T-cell (primary cell): ENCODE measurements at places on chromosomes 3 and 15.

- DNase-seq, result peak; percentile 8
Measured at GRCh38 chr15:85168642-85169173, 187.1 kb downstream of the PDE8A start.

DNA sequence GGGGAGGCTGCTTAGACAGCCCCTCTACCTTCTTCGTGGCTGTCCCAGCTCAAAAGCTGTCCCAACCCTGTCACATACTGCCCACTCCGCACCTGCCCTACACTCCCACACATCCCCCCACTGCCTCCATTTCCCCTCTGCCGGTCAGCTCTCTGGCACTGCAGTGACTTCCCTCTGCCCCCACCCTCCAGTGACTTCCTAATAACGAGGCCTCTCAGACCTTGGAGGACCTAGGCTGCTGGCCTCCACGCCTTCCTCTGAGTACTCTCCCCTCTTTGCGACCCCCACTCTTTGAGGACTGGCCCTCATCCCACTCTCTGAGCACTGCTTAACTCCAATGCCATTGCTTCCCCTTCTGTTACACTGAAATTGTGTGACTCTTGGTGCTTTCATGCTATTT, 45.3 kb downstream of the KY start:
- no peak for DNase-seq

- DNase-seq, result no peak
Measured at GRCh38 chr15:84914351-84914750, 29.9 kb downstream of the SLC28A1 start.

DNA sequence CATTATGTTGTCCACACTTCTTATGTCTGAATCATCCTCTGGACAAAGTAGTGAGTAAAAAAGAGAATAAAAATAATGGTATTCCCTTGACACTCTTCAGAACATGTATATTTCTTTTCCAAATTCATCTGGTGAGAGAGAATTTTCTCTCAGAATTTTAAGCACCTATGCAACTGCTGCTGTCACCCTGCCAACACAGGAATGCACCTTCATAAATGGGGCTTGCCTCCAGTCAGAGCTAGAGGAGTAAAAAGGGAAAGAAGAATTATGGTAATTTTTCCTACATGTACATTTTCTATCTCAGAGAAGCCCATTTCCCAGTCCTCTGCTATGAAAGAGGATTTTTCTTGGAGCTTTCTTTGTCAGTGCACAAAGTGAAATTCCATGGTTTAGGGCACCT, 92.2 kb upstream of the ALCAM start:
- no peak for DNase-seq
